H54 (cell line): ENCODE measurements at places on chromosomes 5 and 9.

DNA sequence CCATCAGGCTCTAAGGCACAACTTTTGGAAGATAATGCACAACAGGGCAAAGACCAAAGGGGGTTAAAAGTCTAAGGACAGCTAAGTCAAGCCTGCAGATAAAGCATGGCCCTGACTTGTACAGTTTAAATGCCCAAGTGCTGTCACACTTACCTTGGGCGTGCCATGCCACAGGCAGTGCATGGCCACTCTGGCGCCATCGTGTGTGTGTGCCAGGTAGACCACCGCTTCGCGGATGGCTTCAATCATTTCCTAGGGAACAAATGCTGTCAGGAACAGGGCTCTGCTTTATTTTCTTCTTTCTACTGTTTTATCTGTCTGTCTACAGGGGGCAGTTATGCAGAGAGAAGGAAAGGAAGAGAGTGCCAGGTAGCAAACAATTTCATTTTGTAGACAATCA, 19.3 kb downstream of the PUM3 start:
- DNase-seq = no peak

DNA sequence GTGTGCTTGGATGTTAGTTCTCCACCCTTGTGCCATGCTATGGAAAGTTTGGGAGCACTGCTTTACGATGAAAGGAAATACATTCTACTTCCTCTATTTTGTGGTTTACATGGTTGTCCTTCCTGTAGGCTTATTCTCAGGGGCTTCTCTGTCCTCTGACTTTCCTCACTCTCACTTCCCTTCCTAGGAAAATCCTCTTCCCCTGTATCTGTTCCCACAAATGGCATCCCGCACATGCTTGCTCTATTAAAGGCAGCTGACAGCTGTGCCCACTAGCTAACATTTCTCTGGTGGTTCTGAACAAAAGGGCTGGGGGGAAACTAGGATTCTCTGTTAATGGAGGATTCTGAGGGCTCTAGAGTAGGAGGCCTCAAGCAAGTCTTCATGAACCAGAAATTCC, 52.4 kb downstream of the FAM170A start:
- DNase-seq = no peak

DNA sequence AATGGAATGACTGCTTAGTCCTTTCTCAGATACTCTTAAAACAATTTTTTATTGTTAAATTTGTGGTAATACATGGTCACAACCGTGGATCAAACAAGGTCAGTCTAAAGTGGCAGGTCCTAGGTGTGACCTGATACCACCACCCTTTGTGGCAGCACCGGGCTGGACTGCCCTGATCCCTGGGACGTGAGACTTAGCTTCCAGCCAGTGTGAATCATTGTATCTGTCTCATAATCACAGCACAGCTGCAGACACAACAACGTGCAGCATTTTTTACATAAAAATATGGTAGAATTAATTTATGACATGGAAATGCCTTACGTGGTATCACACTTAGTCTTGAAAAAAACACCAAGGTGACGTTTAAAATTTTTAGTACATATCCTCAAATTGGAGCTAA, 7.8 kb downstream of the TOR1B start:
- no peak for DNase-seq

GRCh38 chr5:76657683-76658311, 34.6 kb upstream of the F2RL2 start:
- no peak for DNase-seq

DNA sequence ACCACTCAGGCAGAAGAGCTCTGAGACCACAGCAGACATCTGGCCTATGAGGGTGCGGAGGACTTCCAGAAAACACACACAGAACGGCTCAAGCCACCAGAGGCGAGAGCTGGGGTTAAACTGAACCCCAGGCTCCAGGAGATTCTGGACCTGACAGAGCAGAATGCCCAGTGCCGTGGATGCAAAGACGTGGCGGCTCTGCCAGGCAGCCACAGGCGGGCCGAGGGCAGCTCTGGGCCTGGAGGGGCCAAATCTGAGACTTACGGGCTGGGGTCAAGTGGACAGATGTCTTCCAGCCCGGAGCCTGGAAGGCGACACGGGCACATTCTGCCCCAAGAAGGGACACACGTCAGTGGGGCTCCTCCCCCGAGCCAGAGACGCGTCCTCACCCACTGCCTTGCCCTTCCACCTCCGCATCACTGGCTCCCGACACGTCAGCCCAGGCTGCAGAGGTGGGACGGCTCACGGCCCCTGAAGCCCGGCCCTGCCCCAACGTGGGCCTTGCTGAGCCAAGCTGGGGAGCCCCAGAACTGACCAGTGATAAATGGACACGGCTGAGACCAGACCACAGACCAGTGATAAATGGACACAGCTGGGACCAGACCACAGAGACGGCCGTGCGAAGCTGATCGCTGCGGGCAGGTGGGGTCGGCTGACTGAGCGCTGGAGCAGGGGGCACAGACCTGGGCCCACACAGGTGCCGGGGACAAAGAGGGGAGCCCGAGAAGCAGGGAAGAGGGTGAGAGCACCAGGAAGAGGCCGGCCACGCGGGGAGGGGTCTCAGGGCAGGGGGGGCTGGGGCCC, 40.9 kb upstream of the NSMF start:
- no peak for DNase-seq

GRCh38 chr5:51908215-51908614, 525.0 kb downstream of the ISL1 start:
- DNase-seq = no peak

DNA sequence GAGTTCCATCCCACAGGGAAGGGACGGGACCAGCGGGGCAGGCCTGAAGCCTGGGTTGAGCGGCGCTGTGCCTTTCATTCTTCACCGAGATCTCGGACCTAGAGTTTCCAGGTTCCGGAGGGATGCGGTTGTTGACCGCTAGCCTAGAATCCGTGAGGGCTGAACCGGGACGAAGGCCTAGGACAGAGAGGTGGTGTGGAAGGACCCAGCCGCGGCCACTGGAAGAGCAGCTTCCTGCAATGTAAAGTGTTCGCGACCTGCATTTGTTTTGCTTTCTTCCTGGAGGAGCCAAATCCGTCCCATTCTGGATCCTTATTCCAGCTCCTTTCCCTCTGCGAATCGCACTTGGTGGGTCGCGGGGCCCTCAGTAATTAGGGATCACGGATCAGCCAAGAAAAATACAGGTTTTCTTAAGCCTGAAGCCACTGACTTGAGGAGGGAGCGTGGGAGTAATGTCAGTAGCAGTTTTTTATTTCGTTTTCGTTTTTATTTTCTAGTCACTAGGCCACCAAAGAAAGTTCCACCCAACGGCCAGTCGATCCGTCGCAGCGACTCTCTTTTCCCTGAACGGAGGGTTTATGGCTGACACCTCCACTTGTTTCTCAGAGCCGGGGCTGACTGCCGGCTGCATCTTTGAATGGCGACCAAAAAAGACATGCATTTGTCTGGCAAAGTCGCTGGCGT, 48.6 kb downstream of the ANXA2R start:
- DNase-seq = no peak

DNA sequence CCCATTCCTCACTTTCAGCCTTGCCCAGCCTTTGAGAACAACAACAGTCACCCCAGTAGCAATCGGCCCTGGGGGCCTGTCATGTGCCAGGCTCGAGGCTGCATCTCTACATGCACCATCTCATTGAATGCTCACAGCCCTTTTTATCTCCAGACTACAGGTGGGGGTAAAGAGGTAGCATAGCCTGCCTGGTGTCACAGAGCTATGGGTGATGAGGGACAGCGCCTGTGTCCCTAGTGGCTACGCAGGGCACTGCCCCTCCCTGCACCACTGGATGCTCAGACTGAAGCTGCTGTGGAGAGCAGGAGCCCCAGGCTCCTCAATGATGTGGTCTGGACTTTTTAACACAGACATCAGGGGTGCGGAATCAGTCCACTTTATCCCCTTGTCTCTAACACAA, 2.8 kb downstream of the CAMK2A start:
- DNase-seq = no peak

- no peak for DNase-seq
Measured at GRCh38 chr5:15452781-15453180, 47.2 kb upstream of the FBXL7 start.
